ENCODE measurements at places on chromosomes 16 and 17. TPM values are rescaled to one million over a fixed set of nuclear protein-coding genes. Genes with fewer than 3 reads are reported as not detected.
A peak's percentile ranks its signal among the peaks of the same experiment; 100 is the strongest.

DNA sequence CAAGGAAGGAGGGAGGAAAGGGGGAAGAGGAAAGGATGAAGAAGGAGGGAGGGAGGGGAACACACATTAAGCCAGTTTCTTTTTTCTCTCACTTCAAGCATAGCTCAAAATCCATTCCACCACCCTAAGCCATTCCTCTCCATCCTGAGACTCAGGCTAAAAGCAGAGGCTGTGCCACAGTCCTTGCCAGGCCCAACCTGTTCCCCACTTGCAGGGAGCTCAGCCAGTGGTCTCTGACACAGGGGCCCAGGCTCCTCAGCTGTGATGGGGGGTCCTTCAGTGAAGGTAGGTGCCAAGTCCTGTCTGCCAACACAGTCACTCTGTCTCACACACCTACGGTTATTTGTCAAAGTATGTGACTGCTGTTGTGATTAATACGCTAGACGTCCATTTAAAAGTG lies 44.6 kb downstream of the SDK2 start:
- DNase-seq: no peak

GRCh38 chr16:27230562-27231001 lies 27.3 kb downstream of the KDM8 start:
- DNase-seq: no peak

DNA sequence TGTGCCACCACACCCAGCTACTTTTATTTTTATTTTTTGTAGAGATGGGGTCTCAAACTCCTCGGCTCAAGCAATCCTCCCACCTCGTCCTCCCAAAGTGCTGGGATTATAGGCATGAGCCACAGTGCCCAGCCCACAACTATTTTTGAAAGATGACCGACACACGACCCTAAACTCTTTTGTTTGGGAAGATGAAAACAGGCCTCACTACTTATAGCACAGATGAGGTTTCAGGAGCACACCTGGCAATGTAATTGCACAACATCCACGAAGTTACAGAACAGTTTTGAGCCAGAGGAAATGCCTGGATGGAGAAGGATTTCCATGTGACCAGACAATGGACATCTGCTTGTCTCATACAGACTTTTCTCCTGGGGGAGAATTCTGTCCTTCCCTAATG lies 43.4 kb upstream of the PRSS54 start:
- DNase-seq: no peak

DNA sequence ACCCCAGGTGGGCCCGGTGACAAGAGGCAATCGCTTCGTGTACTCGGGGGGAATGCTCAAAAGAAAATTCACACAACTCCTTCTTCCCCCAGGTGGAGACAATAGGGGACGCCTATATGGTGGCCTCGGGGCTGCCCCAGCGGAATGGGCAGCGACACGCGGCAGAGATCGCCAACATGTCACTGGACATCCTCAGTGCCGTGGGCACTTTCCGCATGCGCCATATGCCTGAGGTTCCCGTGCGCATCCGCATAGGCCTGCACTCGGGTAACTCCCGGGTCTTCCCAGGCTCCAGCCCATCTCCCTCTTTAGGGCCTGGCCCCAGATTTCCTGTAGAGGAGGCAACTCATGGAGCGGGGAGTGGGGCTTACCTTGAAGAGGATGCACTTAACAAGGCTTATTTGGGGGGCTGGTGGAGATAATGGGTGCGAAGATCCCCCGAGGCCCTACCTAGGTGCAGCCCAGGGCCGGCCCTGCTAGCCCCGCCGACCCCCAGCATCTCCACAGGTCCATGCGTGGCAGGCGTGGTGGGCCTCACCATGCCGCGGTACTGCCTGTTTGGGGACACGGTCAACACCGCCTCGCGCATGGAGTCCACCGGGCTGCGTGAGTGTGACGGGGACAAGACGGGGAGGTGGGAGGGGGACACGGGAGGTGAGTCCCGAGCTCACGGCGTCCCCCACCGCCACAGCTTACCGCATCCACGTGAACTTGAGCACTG lies 13.0 kb downstream of the GUCY2D start:
- DNase-seq: no peak

DNA sequence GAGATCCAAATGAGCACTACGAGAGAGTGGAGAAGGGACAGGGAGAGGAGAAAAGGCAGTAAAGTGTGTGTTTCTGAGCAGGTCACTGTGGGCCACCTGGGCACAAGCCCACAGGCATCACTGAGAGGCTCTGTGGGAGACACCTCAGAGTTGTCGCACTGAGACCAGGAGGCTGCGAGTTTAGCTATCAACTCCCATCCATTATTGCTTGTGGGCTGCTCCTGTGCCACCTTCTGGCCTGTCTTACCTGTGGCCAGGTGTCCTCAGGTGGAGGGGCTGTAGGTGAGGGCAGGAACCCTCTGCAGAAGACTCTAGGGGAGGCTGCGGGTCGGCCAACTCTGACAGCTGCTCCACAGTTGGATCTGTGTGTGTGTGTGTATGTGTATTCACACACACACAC lies 2.5 kb upstream of the PRR29 start:
- no peak for DNase-seq

DNA sequence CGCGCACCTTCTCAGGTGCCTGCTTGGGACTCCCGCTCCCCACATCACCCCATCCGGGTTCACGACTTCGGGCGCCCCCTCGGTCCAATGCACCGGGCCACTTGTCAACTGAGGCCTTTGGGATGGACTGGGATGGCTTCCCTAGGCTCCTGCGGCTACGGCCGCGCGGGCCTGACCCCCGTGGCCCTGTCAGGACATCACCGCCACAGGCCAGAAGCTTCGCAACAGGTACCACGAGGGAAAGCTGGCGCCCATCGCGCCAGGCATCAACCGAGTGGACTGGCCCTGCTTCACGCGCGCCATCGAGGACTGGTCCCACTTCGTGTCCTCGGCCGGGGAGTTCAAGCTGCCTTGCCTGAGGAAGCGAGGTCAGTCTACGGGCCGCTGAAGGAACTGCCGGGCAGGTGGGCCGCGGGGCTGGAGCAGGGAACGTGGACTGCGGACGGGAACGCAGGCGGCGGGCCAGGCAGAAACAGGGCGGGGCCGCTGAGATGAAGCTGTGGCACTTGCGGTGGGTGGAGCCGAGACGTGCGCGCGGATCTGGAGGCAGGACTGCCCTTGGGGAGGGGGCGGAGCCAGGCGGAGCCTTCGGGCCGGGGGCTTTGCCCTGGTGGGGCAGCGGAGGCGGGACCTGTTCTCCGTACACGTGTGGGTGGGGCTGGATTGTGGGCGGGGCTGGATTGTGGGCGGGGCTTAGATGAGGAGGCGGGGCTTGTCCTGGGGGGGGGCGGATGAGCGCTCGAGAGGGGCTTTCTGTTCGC lies 13.7 kb upstream of the CNGB1 start:
- peak; percentile 91 for DNase-seq

- DNase-seq: no peak
Measured at GRCh38 chr16:31082368-31083045, 6.2 kb downstream of the PRSS53 start.

DNA sequence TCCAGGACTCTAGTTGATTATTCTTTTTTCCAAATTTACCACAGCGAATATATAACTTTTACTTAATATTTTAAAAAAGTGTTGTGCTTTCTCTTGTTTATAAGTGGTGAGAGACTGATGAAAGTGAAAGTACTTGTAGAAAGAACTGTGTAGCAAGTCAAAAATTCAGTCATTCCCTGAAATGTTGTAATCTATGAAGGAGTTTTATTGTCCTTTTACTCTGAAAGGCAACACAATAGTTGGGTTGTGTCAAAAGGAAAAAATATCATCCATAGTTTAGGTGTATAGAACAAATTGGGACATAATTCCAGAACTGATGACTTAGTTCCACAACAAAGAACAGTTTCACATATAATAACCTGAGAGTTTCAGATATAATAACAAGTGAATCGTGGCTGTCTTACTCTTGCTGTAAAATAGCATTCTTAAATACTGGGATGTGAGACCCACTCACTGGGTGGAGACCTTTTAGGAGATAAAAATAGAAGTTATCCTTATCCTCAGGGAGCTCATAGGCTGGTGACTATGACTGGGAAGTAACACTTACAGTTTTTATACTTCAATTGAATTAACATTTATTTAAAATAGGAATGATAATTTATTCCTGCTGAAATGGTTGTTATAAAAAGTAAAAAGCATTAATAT lies 20.6 kb downstream of the CYB5B start:
- no peak for DNase-seq

- DNase-seq: no peak
Measured at GRCh38 chr16:68379472-68380347, 68.6 kb downstream of the SMPD3 start.

GRCh38 chr16:85995541-85996423 lies 96.8 kb downstream of the IRF8 start:
- no peak for DNase-seq

DNA sequence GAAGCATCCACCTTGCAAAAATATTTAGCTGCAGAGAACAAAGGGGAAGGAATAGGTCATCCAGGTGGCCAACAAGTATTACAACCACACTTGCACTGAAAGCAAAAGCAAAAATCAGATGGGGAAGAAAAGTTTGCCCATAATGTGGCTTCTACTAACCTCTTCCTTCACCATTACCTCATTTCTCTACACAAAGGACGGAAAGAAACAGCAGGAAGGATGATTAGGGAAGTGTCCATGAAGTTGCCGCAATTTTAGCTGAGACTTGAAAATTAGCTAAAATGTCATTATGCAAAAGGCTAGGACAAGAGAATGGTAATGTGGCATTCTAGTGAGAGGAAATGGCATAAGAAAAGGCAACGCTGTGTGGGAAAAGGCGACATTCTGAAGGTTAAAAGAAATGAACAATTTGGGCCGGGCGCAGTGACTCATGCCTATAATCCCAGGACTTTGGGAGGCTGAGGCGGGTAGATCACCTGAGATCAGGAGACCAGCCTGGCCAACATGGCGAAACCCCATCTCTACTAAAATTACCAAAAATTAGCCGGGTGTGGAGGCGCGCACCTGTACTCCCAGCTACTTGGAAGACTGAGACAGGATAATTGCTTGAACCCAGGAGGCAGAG lies 13.7 kb downstream of the KANSL1 start:
- DNase-seq: no peak

- DNase-seq: no peak
Measured at GRCh38 chr17:68195667-68196393, 52.0 kb upstream of the AMZ2 start.

DNA sequence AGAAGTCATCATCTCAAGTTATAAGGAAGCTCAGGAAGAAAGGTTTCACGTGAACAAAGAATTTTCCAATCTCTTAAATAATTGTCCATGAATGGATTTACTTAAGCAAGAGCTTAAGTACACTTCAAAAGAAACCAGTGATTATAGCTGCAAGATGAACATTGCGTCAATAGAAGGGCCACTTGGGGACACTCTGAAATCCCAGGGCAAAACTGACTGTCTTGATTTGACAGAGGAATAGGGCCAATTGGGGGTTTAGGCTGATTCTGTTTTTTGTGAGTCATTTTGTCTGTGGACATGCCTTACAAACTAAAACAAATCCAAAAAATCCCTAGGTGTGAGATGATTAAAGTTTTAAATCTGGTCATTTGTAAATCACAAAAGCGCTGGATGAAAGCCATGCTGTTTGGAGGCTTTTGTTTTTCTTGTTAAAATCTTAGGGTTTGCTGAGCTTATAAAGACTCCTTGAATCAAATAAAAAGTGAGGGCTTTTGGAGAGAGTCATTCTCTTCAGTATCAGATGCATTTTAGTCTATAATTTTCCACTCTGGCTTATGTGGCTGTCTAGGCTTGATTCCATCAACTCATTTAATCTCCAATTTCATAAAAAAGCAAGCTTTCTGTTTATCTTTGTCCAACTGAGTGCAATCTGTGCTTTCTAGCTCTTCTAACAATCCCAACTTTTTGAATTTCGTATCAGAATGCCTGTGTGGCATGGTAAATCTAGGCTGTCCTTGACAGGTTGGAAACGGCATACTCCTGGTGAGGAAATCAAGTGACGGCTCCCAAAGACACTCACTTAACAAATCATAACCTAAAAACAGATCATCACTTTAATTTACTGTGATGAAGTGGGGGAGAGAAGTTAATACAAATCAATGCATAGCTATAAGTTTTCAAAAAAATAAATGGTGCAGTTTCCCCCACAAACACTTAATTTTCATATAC lies 98.2 kb upstream of the SOX9 start:
- DNase-seq: no peak

- DNase-seq: no peak
Measured at GRCh38 chr16:71367241-71367976, 8.9 kb downstream of the CALB2 start.

GRCh38 chr16:88920618-88921590 lies 54.4 kb upstream of the PABPN1L start:
- DNase-seq: no peak

DNA sequence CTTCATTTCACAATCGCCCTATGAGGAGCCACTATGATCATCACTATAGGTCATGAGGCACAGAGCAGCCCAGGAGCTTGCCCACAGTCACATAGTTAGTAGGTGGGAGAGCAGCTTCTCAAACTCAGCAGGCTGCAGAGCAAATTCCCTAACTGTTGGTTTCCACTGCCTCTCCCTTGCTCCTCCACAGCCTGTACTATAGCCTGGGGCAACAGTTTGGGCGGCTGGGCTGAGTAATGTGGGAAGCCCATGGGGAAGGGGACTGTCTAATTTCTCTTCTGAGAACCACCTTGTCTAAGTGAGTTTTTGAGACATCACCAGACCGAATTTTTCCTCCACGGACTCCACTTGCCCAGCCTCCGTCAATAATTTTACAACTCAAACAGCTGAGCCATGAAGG lies 73.4 kb upstream of the GPR139 start:
- no peak for DNase-seq

The C17orf107 gene
- total RNA-seq: 0.78 TPM

The ARL16 gene
- total RNA-seq: 41.7 TPM

The ITGB3 gene
- total RNA-seq: 2.5 TPM

The NACA2 gene
- not detected for total RNA-seq

The NHLRC4 gene
- total RNA-seq: 0.57 TPM

The ABCA8 gene
- total RNA-seq: 37.0 TPM

The CRYBA1 gene
- total RNA-seq: not detected

The SCGB1C2 gene
- total RNA-seq: not detected

The VMO1 gene
- total RNA-seq: 1.9 TPM

The MYH8 gene
- total RNA-seq: not detected

The ENPP7 gene
- not detected for total RNA-seq

The SPATA32 gene
- total RNA-seq: 0.18 TPM

The C1QTNF8 gene
- not detected for total RNA-seq

Measured in osteocyte (in vitro differentiated cells).